ENCODE measurements at places on chromosomes 4 and X. TPM values are rescaled to one million over a fixed set of nuclear protein-coding genes. Genes with fewer than 3 reads are reported as not detected.
A peak's percentile ranks its signal among the peaks of the same experiment; 100 is the strongest.

FDCSP gene
- total RNA-seq: not detected

DNA sequence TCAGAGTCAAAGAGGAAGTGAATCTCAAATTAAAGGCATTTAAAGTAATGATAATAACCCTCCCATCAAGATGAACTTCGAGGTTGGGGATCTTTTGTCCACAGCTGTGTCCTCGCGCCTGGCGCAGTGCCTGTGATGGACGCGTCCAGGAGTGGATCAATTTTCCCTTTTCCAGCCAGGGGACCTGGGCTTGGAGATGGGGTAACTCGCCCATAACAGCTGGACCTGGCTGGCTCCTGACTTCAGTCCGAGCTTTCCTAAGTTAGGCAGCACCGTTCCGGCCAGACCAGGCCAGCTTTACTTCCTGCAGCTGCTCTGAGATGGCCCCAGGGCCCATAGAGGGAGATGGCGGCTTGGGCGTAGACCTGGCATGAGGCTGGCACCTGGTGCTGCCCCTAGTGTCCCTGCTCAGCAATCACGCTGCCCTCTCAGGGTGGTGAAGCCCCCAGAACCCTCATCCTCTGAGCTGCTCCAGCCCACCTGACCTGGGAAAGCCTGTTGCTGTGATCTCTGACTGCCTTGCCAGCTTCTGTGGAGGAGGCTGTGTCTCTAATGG is 23.9 kb downstream of the ADRA2C start:
- no peak overlapping the region for H3K4me3 ChIP-seq
- H3K36me3 ChIP-seq: no peaks in the 10 kb centered on the region
- no peak overlapping the region for H3K27ac ChIP-seq
- H3K27me3 ChIP-seq: no peaks in the 10 kb centered on the region
- no peak for DNase-seq

- DNase-seq: no peak
- H3K4me1 ChIP-seq: no peaks in the 10 kb centered on the region
- no peak overlapping the region for H3K27ac ChIP-seq
- no peaks in the 10 kb centered on the region for H3K27me3 ChIP-seq
- H3K4me3 ChIP-seq: no peak overlapping the region
These were observed 320.7 kb upstream of the CLNK start for GRCh38 chr4:11005300-11005699.

- H3K27me3 ChIP-seq: no peaks in the 10 kb centered on the region
- no peak for DNase-seq
- H3K4me1 ChIP-seq: peaks cover 78% of the 10 kb centered on the region
- peak overlapping the region; percentile 89 for H3K27ac ChIP-seq
These were observed 32.0 kb downstream of the ABCE1 start for GRCh38 chr4:145130130-145130529.

ATP2B3 gene
- total RNA-seq: not detected

DNA sequence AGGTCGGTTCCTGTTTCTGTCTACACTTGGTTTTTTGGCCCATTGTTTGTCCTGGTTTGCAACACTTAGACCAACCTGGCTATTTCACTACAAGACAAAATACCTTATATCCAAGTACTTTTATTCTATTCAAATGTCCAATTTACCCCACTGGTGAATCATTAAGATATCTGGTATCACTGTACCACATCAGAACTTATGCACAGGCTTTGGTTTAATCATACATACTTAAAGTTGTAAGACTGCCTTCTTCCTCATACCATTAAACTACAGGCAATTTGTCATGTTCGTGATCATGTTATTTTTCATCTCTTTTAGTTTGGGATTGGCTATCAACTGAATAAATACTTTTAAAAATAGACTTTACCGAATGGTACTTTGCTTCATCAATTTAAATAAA is 53.0 kb upstream of the ATOH1 start:
- H3K36me3 ChIP-seq: no peaks in the 10 kb centered on the region
- H3K27ac ChIP-seq: no peak overlapping the region
- no peak for DNase-seq
- H3K4me1 ChIP-seq: no peaks in the 10 kb centered on the region
- H3K4me3 ChIP-seq: no peak overlapping the region

- H3K4me1 ChIP-seq: peaks cover 7% of the 10 kb centered on the region
- no peak overlapping the region for H3K27ac ChIP-seq
- no peak for DNase-seq
- no peaks in the 10 kb centered on the region for H3K27me3 ChIP-seq
These were observed 9.3 kb downstream of the ZXDA start for GRCh38 chrX:57900975-57901374.

DNA sequence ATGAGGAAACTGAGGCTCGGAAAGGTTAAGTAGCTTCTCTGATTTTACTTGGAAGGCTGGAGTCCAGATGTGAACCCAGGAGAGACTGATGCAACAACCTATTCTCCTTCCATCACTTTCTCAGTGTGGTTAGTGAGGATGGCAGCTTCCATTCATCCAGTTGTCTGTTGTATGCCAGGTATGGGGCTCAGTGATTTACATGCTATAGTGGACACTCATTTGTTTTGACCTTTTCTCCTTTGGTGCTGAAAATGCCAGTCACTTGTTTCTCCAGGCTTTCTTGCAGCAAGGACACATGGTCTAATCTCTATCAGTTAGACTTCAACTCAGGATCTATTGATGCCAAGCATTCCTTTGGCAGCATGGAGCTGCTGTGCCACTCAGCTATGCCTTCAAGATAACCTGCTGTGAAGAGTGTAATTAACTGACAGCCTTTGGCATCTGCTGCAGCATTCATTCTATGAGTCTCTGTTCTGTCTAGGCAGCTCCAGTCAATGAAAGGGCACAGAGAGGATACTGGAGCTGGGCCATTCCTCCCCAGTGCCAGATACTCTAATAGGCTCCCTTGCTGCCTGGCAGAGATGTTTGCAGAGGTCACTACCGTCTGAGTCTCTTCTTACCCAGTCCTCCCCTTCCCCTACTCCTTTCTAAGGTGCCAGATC is 11.0 kb upstream of the CWH43 start:
- no peak for DNase-seq
- H3K4me3 ChIP-seq: no peak overlapping the region
- H3K27me3 ChIP-seq: peaks cover 12% of the 10 kb centered on the region
- no peaks in the 10 kb centered on the region for H3K36me3 ChIP-seq
- no peaks in the 10 kb centered on the region for H3K4me1 ChIP-seq

OPHN1 gene
- total RNA-seq: 0.10 TPM

CSAG1 gene
- total RNA-seq: not detected

DNA sequence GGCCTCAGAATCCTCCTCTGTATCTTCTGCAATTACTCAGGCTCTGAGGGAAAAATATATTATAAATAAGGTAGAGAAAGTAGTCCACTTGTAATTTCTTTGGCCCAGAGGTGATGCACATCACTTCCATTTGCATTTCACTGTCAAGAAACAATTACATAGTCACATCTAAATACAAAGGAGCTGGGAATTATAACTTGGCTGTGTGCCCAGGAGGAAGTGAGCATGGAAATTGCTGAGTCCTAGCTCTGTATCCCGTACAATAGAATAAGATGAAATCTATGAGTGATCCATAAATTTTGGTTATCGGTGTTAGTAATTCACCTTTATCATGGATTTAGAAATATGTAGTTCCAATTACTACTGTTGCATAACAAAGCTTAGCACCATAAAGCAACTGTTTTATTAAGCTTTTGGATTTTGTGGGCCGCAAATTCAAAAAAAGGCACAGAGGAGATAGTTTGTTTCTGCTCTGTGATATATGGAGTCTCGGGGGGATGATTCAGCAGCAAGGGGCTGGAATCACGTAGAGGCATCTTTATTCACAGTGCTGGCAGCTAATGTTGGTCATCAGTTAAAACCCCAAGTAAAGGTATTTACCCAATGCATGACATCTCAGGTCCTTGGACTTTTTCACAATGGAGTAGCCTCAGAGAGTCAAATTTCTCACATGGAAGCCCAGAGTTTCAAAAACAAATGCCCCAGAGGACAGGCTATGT is 241.4 kb upstream of the GALNT7 start:
- H3K36me3 ChIP-seq: no peaks in the 10 kb centered on the region
- no peak overlapping the region for H3K27ac ChIP-seq
- peaks cover under 1% of the 10 kb centered on the region for H3K27me3 ChIP-seq
- H3K4me3 ChIP-seq: no peak overlapping the region
- no peaks in the 10 kb centered on the region for H3K4me1 ChIP-seq
